ENCODE measurements at places on chromosomes 5 and 9.

- DNase-seq: peak; percentile 37
These were observed 296 bp downstream of the ZSWIM6 start for GRCh38 chr5:61332358-61332749.

GRCh38 chr9:116390303-116391228, 237.0 kb downstream of the PAPPA start:
- DNase-seq: no peak

- DNase-seq: no peak
These were observed 142.8 kb upstream of the ALDH1B1 start for GRCh38 chr9:38249587-38250210.

DNA sequence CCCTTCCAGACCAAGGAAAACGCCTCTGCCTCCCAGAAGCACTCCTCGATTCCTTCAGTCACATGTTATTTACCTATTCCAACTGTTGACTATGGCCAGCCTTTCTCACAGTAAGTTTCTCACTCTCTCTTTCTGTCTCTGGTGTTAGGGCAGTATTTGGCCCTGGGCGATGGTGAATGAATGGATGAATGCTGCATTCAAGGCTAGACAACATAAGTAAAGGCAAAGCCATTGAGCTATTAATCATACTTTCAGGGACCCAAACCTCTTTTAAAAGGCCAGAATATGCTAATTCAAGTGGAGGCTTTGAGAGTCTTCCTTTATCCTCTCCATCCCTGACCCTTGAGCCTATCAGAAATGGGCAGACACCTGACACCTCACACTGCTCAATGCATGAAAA, 78.5 kb downstream of the SEC61B start:
- DNase-seq: no peak

DNA sequence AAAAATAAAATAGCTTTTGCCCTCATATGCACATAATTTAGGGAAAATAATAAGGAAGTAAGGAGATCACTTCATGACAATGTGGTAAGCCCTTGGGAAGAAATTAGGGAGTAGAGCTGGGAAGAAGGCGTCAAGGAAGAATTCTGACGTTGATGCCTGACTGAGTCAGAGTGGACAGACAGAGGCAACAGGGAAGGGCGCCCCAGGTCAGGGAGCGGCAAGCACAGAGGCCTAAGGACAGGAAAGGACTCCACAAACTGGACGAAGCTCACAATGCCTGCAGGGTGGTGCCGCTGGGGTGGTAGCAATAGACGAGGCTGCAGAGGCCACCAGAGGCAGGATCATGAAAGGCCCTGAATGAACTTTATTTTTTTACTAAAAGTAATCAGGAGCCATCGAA, 7.6 kb downstream of the DRD1 start:
- DNase-seq: no peak

Measured in left ventricle myocardium inferior (tissue), 1 donor.